Fibroblast of gingiva (primary cell): ENCODE measurements at places on chromosomes 3 and 15.

DNA sequence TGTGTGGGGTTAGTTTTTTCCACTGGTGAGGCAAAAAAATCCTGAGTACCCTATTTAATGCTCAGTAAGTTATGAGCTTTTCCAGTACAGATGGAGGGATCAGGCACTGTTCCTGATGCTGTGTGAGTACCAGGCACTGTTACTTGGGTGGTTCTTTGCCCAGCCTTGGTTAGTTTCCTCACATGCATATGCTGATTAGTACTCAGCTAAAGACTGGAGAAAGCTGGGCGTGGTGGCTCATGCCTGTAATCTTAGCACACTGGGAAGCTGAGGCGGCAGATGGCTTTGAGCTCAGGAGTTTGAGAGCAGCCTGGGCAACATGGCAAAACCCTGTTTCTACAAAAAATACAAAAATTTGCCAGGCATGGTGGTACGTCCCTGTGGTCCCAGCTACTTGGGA lies 210.3 kb upstream of the SGO1 start:
- no peak for DNase-seq

DNA sequence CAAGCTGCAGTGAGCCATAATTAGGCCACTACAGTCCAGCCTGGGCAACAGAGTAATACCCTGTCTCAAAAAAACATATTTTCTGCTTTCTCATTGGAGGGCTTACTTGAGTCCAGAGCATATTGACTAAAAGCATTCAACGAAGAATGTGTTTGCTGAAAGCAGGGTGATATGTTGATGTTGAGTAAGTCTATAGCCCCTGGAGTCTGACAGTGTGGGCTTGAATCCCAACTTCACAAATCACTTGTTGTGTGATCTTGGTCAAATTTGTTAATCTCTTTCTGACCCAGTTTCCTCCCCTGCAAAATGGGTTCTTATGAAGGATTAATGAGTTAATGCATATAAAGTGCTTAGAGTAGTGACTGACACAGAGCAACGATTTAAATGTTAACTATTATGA lies 403.9 kb downstream of the MECOM start:
- DNase-seq: no peak

- peak; percentile 17 for DNase-seq
Measured at GRCh38 chr3:157079676-157080369, 80.1 kb downstream of the CCNL1 start.

- no peak for DNase-seq
Measured at GRCh38 chr3:138625707-138626365, 17.3 kb downstream of the FAIM start.

GRCh38 chr3:103459815-103460214 lies 1025.0 kb downstream of the ZPLD1 start:
- DNase-seq: no peak

DNA sequence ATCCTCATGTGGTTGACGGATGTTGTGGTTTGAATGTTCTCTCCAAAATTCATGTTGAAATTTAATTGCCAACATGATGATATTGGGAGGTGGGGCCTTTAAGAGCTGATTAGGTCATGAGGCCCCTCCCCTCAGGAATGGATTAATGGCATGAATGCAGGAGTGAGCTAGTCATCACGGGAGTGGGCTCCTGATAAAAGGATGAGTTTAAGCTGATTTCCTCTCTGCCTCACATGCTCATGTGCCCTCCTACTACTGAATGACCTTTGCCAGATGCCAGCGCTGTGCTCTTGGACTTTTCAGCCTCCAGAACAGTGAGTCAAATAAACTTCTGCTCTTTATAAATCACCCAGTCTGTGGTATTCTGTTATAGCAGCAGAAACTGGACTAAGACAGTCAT lies 111.2 kb downstream of the MYO5A start:
- DNase-seq: peak; percentile 53

DNA sequence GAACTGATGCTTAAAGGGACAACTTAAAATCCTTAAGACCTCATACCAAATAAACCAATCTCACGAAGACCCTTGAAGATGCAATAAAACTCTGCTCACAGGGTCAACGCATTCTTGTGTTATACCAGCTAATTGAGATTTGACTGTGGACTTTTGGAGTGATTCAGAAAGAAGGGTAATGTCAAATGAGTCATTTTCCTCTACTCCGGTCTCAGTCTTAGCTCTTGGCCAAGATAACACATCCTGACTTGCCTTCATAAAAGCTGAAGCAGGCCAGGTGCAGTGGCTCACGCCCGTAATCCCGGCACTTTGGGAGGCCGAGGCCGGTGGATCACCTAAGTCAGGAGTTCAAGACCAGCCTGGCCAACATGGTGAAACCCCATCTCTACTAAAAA lies 3.8 kb downstream of the PKM start:
- peak; percentile 56 for DNase-seq

- no peak for DNase-seq
Measured at GRCh38 chr3:56724676-56725075, 41.6 kb upstream of the TASOR start.

GRCh38 chr3:77935418-77935817 lies 895.5 kb downstream of the ROBO2 start:
- DNase-seq: no peak

DNA sequence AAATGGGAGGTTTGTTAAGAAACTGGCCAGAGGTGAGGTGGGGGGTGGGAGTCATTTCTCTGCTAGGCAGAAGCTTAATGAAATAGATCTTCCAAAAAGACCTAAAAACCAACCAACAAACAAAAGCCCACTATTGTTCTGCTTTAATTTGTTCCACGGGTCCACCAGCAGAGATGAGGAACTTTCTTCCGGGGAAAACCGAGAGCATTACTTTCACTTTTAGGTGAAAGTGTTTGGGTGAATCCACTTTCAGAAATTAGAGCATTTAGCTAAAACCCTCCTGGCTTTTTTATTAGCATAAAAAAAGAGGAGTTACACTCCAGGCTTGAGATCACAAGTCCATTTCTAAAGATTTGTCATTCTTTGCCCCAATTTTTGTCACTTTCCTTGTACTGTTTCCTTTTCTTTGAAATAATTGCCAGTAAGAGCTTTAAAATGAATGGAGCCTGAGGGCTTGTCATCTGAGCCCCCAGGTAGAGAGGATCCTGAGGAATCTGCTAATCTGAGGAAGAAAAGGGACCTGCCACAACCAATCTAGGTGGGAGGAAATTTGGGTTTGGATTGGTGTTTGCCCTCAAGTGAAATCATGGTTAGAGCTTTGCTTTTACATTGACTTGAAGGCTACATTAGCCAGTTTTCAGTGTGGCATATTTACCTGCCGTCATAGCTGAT lies 667.6 kb downstream of the NAALADL2 start:
- no peak for DNase-seq

DNA sequence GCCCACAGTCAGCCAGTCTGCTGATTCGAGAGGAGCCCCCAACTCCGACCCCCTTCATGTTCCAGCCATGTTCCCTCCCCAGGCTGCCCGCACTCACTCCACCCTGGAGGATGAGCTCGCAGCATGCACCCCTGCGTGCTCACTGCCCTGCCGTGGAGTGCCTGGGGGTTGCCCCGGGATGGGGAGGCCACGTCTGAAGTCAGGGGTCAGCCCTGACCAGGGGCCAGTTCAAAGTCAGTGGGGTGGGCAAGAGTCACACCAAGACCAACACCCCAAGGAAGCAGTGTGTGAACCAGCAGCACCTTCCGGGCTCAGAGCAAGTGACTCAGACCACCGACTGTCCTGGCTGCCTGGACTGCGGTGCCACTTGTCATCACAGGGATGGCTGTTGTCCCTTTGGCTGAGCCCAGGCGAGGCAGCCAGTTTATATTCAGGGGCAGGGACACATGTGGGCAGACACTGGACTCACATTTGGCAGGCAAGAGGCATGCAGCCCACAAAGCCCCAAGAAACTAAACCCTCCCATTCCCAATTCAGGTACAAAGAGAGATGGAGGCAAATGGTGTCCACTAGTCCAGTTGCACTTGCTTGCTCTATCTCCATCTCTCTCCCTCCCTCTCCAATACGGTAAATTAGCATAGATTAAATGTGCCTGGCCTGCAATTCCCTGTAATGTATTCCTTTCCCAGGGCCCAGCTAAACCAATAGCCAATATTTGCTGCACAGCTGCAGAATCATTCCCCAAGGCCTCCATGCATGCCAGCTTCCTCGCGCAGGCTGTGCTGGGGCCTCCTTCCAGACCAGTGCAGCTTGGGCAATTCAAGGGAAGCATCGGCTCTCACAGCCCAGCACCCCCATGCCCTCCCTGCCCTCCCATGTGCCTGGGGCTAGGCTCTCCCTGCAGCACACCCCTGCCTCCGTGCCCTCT lies 135.7 kb upstream of the IQSEC1 start:
- DNase-seq: no peak

- DNase-seq: no peak
Measured at GRCh38 chr3:4986175-4986781, 7.0 kb downstream of the BHLHE40 start.

DNA sequence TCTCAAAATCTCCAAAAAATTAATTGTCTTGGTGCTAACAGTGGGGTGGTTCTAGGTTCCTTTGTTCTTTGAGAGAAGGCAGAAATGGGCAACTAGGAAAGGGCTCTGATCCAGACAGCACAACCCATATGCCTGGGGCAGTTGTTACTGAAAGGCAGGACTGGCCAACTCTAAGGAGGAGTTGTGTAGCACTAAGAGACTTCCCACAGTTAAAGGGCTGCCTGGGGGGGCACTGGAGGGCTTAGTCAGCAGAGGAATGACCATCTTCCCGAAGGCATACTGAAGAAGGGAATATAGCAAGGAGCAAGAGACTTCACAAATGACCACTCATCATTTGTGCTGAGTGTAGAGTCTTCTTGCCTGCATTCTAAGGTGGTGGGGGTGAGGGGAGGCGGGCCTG lies 15.8 kb downstream of the ILDR1 start:
- DNase-seq: no peak

DNA sequence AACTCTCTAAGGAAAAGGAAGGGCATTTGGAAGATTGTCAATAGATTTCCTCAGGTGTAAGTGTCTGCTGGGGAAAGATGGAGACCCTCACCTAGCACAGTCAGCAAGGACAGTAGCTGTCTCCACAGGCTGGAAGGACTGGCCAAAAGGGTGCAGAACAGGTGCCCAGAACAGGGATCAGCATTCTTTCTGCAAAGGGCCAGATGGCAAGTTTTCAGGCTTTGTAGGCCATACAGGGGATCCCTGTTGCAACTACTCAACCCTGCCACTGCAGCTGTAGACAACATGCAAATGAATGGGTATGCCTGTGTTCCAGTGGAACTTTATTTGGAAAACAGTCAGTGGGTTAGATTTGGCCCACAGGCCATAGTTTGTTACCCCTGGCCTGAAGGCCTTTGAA lies 8.1 kb downstream of the AGBL1 start:
- DNase-seq: no peak

GRCh38 chr15:20344601-20345400 lies 196.8 kb downstream of the GOLGA6L6 start:
- no peak for DNase-seq

- DNase-seq: peak; percentile 26
Measured at GRCh38 chr3:52792961-52793695, 1.5 kb upstream of the ITIH3 start.

- DNase-seq: peak; percentile 39
Measured at GRCh38 chr3:27253831-27254230, 115.4 kb downstream of the NEK10 start.

DNA sequence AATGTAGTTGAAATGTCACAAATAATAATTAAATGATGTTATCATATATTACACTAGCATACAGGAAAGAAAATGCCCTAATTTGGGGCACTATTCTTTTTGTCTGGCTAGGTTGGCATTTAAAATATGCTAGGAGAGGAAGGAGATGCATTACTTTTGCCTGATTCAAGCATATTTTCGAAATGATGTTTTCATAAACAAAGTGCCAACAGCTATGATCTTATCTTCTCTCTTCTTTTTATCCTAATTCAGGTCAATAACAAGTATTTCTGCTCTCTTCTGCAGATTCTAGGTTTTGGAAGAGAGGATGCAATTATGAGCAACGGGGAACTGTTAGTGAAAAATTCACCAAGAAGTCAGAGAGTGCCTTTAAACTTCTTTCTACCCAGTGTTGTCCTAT lies 55.8 kb upstream of the NR2F2 start:
- DNase-seq: no peak

GRCh38 chr3:35653347-35653746 lies 14.0 kb downstream of the ARPP21 start:
- no peak for DNase-seq

GRCh38 chr15:84949043-84949442 lies 32.6 kb upstream of the PDE8A start:
- DNase-seq: peak; percentile 72

DNA sequence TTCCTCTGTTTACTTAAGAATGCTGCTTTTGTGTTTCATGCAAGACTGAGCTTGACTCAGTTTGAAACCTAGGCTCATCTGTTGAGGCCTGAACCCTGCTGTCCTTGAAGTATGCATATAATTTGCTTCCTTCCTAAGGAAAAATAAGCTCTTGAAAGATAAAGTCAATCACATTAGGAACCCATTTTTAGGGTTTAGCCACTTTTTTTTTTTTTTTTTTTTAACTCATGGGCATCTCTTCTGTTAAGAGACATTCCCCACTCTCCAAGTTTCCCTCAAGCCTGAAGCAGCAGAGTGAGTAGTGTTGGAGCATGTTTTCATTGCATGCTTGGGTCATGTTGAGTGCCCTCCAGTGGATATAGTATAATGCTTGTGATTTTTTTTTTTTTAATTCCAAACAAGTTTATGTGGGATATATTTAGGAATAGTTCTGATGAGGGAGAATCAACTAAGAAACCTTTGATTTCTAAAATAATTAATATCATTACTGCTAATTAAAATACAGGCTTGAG lies 3.6 kb downstream of the CTNNB1 start:
- DNase-seq: peak; percentile 59

- DNase-seq: peak; percentile 91
Measured at GRCh38 chr3:36677331-36678007, 86.9 kb downstream of the DCLK3 start.
